ENCODE measurements at places on chromosomes 12 and 14. TPM values are rescaled to one million over a fixed set of nuclear protein-coding genes. Genes with fewer than 3 reads are reported as not detected.
A peak's percentile ranks its signal among the peaks of the same experiment; 100 is the strongest.

- no peak for DNase-seq
Measured at GRCh38 chr14:100844082-100844408, 18.1 kb downstream of the MEG3 start.

DNA sequence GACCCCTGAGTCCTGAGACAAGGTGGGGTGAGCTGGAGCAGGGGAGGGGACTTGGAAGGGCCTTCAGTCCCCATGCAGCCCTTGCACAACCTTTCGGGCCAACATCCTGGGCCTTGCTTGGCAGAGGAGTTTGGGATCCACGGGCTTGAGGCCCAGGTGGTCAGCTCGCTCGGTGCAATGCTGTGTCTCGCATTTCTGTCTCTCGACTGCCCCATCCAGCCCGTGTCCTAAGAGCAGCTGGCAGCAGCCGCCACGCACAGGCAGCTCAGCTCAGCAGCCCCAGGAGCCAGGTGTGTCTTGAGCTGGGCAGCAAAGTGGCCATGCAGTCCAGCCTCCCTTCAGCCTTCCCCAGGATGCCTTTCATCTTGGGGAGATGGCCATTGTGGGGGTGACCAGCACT, 10.8 kb downstream of the PACS2 start:
- DNase-seq, result no peak

- no peak for DNase-seq
Measured at GRCh38 chr14:53620317-53620716, 336.3 kb downstream of the BMP4 start.

GRCh38 chr12:25135531-25136154, 59.3 kb downstream of the DNAI7 start:
- DNase-seq, result no peak

DNA sequence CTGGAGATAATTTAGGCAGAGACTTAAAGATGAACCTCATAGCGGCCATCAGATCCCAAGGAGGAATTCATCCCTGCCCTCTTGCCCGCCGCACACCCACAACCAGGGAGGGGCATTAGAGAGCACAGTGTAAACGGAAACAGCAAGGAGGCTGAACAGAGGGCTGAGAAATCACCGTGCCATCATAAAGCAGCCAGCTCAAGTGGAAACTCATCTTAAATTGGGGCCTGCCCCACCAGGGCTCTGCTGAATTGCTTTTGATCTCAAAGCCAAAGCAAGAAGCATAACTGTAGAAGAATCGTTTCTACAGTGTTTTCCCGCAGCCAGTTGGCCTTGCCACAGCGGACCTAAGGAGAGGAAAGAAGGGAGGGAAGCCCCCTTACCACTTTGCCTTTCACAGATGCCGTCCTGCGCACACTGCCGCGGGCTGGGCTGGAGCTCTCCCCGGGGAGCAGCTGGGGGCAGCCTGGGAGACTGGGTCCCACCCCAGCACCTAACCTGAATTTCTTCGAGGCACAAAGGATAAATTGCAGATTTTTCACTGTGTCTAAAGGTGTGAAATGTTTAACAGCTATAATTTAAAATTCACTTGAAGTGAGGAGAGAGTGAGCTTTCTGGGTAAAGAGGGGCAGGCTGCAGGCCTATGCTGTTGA, 51.8 kb upstream of the MMP17 start:
- DNase-seq, result no peak

DNA sequence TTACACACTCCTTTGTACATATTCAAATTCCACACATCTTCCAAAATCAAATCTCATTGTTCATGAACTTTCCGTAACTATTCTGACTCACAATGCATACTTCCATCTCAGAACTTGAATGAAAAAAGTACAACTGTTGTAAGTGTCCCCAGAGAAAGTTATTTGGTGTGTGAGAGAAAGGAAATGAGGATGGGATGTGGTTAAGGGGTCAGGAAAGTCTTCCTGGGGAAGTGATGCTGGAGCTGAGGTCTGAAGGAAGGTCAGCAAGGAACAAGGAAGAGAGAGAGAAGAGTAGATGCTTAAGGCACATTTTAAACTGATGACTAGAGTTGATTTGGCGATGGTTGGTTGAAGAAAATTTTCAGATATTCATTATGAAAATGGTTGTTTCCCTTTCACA, 340.0 kb upstream of the STXBP6 start:
- DNase-seq, result no peak

- DNase-seq, result peak; percentile 1
Measured at GRCh38 chr12:11798856-11799501, 149.5 kb downstream of the ETV6 start.

GRCh38 chr12:1804545-1805332, 15.6 kb upstream of the LRTM2 start:
- DNase-seq, result peak; percentile 84

DNA sequence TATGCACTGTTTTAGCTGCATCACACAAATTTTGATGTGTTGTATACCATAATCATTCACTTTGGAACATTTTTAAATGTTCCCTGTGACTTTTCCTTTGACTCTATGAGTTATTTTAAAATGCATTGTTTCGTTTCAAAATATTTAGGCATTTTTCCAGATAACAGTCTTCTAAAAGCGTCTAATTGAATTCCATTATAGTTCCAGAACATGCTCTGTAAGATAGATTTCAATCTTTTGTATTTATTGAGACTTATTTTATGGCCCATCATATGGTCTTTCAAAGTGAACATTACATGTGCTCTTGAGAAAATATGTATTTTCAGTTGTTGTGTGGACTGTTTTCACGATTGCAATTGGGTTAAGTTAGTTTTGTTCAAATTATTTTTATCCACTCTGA, 98.7 kb upstream of the ARHGAP5 start:
- DNase-seq, result no peak

DNA sequence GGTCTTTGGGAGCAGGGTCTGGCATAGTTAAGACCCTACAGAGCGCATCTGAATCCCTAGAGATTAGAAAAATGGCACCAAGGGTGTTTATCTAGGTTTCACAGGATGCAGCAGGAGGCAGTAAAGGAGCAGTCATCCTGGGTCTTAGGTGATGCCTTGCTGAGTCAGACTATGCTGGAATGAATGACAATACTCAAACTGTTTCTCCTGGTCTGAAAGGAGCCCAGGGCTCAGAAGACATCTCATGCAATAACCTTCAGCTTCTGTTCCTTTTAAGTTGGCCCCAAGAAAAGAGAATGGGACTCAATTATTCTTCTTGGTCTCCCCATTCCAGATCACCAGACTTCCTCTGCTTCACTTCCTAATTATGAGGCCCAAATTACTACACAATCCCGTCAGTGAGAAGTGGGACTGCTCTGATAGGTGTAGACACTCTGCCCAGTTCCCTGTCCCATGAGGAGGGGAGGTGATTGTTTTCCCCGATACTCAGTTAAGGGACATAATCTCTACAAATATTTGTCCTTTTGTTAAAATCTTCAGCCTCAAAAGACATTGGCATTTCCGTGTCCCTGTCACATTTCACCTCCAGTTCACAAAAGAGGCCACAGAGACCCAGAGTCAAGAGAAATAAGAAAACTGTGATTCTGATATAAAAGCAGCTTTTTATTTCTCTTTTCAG, 14.8 kb upstream of the APOF start:
- no peak for DNase-seq

DNA sequence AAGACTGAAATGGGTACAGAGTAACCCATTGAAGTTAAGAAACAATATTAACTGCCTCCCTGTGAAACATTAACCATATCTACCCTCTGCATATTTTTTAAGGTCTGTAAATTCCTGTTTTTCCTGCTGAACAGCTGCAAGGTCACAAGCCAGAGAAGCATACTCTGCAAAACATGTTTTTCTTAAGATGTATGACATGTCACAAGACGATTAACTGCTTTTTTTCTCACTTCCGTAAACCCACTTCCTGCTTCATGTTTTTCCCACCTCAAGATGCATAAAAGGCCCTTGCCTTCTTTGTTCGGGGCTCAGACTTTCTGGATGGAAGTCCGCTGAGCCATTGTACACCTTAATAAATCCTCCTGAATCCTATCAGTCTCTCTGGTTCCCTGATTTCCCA, 504.7 kb upstream of the MIS18BP1 start:
- no peak for DNase-seq

DNA sequence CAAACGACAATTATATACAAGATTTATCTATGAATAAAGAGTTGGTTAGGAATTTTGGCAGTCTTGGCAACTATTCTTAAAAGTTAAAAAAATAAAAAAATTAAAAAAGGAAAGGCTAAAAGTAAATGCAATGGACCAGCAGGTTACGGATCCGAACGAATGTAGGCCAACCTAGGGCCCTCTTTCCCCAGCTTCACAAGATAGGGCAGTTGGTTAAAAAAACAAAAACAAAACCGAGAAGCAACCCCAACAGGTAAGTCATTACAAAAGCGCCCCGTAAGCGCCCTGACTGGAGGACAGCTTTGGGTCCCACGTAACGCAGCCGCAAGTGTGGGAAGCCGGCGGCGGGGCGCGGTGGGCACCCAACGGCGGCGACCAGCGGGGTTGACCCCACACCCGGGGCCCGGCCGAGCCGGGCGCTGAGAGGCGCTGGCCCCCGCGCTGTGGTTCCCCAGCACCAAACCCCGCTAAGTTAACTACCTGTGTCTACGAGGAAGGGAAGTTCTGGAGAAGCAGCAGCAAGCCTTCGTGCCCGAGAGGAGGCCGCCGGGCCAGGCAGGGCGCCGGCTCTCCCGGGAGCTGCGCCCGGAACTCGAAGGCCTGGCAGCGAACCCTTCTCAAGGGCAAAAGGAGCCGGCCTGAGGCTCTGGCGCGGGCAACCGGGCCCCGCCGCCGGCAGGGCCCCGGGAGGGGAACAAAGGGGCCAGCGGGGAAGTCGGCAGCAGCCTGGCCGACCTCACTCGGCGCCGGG, 882 bp downstream of the HECTD1 start:
- no peak for DNase-seq

DNA sequence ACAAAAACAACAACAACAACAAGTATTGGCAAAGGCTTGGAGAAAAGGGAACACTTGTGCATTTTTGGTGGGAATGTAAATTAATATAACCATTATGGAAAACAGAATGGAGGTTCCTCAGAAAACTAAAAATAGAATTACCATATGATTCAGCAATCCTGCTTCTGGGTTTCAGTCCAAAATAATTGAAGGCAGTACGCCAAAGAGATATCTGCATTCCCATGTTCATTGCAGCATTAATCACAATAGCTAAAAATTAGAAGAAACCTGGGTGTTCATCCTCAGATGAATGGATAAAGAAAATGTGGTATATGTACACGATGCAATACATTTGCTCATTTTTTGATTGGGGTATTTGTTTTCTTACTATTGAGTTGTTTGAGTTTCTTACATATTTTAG, 813.0 kb downstream of the NRXN3 start:
- DNase-seq, result no peak

DNA sequence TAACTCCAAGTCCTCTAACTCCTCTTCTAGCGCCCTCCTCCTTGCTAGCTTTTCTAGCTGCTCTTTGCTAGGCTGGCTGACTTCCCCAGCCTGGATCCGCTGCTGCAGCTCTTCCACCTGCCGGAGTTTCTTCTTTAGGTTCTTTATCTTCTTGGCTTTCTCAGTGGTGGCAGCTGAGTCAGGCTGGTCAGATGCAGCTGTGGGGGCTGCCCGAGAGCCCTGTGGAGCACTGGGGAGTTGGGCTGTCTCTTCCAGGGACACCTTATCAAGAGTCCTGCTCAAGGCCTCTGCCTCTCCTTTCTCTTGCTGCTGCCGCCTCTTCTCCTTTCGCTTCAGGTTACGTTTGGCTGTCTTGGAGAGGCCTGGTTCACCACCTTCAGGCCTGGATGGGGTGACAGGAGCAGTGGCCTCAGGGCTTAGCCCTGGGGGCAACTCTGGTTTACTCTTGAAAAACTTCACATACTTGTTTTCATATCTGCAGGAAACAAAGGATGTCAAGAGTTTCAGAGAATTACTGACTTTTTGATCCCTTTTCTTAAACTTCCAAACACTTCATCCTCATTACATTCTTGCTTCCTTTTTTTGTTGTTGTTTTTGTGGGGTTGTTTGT, 25.7 kb downstream of the PYM1 start:
- DNase-seq, result no peak

DNA sequence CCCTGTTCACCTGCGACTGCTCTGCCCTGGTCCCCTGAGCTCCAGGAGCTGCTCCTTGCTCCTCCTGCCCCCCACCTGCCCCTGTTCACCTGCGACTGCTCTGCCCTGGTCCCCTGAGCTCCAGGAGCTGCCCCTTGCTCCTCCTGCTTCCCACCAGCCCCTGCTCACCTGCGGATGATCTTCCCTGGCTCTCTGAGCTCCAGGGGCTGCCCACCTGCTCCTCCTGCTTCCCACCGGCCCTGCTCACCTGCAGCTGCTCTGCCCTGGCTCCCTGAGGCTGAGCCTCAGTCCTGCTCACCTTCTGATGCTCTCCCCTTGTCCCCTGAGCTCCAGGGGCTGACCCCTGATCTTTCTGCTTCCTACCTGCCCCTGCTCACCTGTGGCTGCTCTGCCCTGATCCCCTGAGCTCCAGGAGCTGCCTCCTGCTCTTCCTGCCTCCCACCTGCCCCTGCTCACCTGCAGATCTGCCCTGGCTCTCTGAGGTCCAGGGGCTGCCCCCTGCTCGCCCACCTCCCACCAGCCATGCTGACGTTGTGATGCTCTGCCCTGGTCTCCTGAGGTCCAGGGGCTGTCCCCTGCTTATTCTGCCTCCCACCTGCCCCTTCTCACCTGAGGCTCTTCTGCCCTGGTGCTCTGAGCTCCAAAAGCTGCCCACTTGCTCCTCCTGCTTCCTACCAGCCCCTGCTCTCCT, 219.2 kb downstream of the TMEM121 start:
- no peak for DNase-seq

GRCh38 chr12:49683599-49684309, 23.5 kb downstream of the FMNL3 start:
- DNase-seq, result no peak

- no peak for DNase-seq
Measured at GRCh38 chr14:41167040-41167439, 439.6 kb upstream of the LRFN5 start.

DNA sequence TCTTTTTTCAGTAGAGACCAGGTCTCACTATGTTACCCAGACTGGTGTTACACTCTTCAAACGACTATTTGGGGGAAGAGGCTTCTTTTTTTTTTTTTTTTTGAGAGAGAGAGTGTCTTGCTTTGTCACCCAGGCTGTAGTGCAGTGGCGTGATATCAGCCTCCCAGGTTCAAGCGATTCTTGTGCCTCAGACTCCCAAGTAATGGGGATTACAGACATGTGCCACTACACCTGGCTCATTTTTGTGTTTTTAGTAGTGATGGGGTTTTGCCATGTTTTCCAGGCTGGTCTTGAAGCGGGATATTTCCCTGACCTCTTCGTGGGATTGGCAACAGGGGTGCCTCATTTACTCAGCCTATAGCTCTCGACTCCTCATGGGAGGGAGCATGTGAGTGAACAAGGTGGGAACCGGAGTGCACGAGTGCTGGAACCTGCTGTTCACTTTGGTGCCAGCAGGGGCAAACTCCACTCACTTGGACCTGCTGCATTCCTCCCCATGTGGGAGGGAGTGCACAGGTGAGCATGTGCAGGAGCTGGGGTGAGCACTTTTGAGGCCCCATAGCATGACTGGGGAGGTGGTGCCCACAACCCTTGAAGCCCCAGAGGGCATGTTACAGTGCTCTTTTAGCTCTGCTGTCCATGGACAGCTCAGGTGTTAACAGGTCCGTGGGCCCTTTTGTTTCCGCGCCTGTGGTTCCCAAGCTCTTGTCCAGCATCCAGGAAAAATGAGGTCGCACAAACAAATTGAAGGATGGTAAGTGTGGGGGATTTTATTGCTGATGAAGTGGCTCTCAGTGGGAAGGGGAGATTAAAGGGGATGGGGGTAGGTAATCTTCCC, 79.1 kb upstream of the HECTD1 start:
- peak; percentile 18 for DNase-seq

ZDHHC22 gene
- total RNA-seq, result not detected

P2RX2 gene
- total RNA-seq, result not detected

CS gene
- total RNA-seq, result 141 TPM

GSKIP gene
- 38.6 TPM for total RNA-seq

LRRK2 gene
- 1.2 TPM for total RNA-seq

CISTR gene
- not detected for total RNA-seq

PLEKHG3 gene
- 20.6 TPM for total RNA-seq

All from NCI-H460 (cell line).